ENCODE measurements at places on chromosomes 16 and 17. TPM values are rescaled to one million over a fixed set of nuclear protein-coding genes. Genes with fewer than 3 reads are reported as not detected.

DNA sequence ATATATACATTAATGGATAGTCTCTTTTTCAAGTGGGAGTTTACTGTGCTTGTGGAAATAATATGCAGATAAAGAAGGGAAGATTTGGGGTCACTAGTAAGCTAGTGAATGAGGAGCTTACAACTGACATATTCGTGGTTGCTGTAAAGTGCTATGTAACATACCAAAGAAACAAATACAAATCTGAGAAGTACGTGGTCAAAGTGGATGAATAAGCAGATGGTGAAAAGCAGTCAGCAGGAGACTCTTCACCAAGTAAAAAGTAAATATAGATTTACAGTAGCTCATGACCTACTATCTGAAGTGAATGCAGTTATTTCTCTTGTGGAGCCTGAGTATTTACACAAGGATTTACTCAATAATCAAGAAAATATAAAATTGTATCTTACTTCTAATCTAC is 136.6 kb upstream of the ELAC2 start:
- no peak for DNase-seq

DNA sequence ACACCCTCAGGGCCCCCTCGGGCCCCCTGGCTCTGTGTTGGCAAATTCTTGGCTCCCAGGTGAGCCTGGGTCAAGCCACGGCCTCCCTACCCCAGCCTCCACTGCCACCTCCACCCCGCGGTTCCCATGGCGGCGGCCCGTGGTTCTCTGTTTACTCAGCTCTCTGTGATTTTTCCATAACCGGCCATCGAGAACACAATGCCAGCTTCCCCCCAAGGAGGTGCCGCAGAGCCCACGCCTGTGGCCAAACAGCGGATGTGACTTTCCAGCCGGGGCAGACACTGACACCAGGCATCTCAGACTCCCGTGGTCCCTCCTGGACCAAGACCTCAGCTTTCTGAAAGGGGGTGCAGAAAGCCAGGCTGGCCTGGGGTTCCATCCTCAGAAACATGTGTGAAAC is 21.6 kb upstream of the ATP2A3 start:
- no peak for DNase-seq

DNA sequence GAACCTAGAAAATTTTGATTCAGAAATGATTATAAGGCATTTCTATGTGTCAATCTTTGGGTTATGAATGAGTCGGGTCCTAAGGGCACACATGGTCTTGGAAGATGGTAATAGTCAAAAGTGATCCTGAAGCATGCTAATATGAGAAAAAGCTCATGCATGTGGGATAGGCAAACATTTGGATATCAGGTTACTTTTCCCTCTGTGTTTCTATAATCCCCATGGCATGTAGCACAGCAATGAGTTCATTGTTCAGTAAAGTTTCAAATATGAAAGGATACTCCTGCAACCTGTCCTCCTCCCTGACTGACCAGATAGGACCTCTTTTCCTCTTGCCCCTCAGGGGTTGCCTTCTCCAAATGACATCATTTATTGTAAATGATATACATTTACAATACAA is 249.9 kb upstream of the MON1B start:
- DNase-seq, result no peak

GRCh38 chr16:3574195-3574594 is 3.0 kb downstream of the NLRC3 start:
- no peak for DNase-seq

GRCh38 chr17:34654276-34654880 is 75.0 kb downstream of the TMEM132E start:
- DNase-seq, result no peak

DNA sequence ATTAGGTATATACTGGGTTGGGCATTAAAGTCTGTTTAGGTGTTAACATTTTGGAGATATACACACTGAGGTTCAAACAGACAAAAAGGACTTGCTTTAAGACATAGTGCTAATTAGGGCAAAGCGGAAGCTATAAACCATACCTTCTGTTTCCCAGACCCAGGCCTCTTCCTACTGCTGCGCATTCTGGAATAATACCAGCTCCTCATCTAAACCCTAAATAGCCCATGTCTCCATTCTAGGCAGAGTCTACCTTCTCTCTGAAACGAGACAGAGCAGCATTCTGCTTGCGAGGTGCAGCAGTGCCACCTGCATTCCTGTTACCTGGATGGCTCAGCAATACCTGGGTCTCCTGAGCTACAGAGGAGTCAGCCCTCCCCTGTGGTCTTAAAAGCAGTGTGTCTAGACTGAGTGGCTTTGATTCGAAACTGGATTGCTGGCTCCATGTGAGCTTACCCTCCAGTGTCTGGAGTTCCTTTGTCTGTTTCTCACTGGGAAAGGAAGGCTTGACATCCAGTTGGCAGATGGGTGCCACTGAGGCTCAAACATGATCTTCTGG is 6.4 kb downstream of the YPEL2 start:
- no peak for DNase-seq

DNA sequence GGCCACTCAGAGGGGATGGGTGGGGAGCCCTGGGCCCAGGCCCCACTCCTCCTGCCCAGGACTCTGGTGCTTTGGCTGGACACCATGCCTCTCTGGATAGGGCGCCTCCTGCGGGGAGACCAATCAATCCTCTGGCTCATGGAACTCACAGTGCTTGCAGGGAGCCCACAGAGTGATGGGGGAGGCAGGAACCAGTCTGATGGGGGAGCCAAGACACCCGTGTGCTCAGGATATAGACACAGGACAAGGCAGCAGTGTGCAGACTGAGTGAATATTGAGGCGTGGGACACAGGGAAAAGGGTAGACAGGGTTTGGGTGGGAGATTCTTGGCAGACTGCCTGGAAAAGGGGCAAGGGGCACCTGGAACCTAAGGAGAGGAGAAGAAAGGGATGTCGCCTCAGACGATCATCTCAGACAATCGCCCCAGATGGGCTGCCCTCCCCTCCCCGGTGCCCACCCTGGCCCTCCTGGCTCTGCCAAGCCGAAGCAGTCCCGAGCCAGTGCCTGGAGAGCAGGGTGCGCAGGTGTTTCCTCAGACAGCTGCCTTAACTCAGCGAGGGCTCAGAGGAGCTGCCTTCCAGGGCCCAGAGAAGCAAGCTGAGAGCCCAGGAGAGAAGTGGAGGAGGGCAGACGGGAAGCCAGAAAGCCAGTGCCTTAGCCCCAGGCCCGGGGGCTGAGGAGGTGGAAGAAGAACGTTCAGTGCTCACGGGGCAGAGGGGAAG is 37.4 kb upstream of the DLX4 start:
- no peak for DNase-seq

DNA sequence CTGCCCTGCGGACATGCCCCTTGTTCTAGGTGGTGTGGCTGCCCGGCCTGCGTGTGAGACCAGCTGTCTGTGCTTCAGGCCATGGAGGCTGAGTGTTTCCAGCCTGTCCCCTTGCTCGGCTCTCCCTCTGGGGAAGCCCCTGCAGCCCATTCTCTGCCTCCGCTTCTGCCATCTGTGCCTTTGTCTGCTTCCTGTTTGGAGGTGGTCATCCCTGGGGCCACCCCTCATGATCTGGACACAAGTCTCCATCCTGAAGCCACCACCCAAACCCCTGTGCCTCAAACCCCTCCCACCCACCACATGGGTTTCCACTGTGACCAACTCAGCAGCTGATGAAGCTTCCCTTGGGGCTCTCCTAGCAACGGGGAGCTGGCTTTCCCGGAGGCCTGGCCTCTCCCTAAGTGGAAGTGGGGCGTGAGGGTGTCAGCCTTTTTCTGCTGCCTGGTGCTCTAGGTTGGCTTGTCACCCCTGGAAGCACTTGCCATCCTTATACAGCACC is 184.9 kb downstream of the SEC14L1 start:
- no peak for DNase-seq

GRCh38 chr17:10976401-10976800 is 138.5 kb upstream of the PIRT start:
- no peak for DNase-seq

- DNase-seq, result no peak
Observed at GRCh38 chr16:66651474-66651765, 45.1 kb downstream of the CMTM4 start.

DNA sequence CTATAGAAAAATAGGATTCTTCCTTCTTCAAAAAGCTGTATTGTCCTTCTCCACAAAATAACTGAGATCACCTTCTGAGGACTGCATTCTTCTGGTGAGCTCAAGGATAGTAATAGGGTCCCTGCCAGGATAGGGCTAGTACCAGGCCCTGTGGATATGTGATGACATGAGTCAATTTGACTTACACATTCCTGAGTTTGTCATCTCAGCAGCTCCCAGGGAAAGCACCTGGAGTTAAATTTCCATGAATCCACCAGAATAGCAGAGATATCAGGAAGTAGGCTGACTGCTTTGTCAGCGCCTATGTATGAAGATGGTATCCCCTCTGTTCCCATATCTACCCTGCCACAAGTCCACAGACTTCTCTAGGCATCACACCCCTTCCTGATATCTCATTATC is 225.8 kb downstream of the PMP22 start:
- DNase-seq, result no peak

DNA sequence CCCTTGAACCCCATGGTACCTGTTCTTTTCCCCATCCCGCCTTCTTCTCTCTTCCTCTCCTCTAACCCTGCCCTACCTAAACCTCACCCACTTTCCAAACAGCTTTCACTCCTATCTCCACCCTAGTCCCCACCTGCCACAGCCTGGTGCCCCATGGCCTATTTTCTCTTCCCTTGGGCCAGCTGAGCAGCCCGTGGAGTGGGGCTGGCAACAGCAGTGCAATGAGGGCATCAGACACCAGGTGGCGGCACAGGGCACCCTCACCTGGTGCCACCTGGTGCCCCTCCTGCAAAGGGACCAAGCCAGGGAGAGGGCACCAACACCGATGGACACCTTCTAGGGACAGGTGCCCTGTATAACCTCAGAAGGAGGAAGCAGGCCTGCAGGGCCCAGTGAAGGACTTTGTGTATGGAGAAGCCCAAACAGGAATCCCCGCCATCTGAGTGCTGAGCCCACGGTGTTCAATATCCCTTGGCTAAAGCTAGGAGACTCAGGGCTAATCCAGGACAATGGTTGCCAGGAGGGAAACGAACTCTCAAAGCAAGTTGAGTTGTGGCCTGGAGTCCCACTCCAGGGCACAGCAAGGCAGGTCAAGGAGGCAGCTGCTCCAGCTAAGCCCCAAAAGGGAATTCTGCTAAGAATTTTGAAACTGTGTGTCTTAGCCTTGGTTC is 4.0 kb upstream of the ABCC3 start:
- DNase-seq, result peak; percentile 55

GRCh38 chr16:31105677-31106213 is 2.4 kb upstream of the BCKDK start:
- DNase-seq, result no peak

MFSD6L gene
- total RNA-seq, result not detected

KSR1 gene
- total RNA-seq, result 2.9 TPM

CD68 gene
- total RNA-seq, result 15.6 TPM

TNS4 gene
- total RNA-seq, result 0.14 TPM

TUBB3 gene
- total RNA-seq, result 743 TPM

GSG1L gene
- not detected for total RNA-seq

DPEP3 gene
- not detected for total RNA-seq

SHISA6 gene
- total RNA-seq, result not detected
